ENCODE measurements at places on chromosomes 13 and 19.
A peak's percentile ranks its signal among the peaks of the same experiment; 100 is the strongest.

GRCh38 chr13:27808851-27809550 is 16.7 kb downstream of the GSX1 start:
- no peak for DNase-seq

GRCh38 chr13:29935309-29935981 is 85.0 kb upstream of the UBL3 start:
- no peak for DNase-seq

- DNase-seq: no peak
Observed at GRCh38 chr19:16157601-16158000, 14.1 kb downstream of the HSH2D start.

GRCh38 chr13:60019119-60019993 is 144.4 kb downstream of the DIAPH3 start:
- no peak for DNase-seq

GRCh38 chr13:71503781-71504180 is 363.2 kb downstream of the DACH1 start:
- no peak for DNase-seq

GRCh38 chr19:48133094-48133493 is 22.5 kb upstream of the PLA2G4C start:
- DNase-seq: no peak

DNA sequence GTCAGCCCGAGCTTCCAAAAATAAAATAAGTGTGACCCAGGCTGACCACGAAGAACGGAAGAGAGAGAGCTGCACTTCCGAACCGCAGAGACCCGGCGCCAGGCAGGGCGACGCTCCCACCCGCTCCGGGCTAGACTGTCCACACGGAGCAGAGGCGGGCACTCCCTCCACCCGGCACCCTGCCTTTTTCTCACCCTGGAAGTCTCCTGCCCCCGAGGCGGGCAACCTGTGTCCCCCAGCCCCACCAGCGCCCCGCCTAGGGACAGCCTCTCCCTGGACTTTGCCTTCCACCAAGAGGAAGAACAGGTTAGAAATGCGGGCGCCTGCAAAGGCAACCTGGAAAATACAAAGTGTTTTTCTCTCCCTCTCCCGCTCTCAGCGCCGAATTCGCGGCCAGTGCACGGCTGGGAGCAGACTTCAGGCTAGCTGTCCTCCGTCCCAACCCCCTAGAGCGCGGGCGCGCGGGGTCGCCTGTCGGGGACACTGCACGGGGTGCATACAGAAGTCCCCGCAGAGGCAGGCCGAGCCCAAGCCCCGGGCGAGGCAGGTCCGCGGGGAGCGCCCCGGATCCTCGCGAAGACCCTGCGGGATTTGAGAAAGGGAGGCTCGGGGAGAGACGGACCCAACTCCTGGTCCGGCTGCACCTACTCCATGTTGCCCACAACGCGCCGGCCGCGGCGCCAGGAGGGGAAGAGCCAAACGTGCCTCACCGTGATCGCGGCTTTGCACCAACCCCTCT is 845 bp downstream of the SPRY2 start:
- DNase-seq: peak; percentile 32

Measured in anterior cingulate cortex (tissue), 58 donors.